ENCODE measurements at places on chromosomes 2 and 18.
A peak's percentile ranks its signal among the peaks of the same experiment; 100 is the strongest.

DNA sequence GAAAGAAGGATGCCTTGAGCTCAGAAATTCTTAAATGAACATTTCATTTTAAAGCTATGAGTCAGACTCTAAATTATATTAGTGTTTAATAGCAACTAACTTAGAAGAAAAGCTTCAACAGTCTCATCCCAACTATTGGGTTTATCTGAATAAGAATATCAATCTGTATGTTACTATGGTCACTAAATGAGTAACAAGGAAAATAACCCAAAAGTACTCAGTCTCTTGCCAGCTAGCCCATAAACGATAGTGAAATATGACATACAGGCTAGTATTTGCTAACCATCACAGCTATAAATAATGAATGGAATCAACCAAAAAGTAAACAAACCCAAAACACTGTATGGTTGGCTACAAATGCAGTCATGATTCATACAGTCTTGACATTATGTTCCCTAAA is 174.9 kb downstream of the RAB3GAP1 start:
- DNase-seq = no peak

DNA sequence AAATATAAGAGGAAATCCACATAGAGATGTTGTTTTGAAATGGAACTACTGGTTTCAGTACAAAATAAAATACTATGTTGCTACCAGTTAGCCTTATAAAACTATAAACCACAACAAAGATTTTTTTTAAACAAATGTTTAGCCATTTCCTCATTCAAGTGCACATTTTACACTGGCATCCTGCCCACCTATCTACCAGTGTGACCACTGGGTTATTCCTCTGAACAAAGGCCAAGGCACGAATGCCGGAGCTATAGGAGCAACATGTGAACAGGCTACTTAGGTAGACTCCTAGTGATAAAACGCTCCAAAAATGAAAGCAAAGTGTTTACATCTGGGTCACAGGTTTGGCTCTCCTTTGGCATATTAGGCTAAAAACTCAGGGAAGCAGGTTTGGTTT is 31.8 kb upstream of the SULT1C4 start:
- DNase-seq = no peak

GRCh38 chr2:124566518-124566970 is 541.5 kb downstream of the CNTNAP5 start:
- no peak for DNase-seq

DNA sequence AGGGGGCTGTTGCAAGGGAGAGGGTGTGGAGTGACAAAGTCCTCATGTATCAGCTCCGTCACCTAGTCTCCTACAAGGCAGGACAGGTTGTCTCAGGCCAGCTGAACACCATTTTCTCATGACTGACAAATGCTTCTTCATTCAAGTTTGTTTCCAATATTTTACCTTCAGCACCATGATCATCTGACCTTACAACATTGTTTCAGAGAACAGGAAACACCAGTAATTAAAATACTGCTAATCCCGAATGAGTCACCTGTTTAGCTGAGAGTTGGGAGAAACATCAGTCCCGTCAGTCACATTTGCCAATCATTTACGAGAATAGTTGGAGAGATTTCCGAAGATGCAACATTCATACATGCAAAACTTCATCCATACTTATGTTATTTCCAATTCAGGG is 25.7 kb upstream of the SP5 start:
- DNase-seq = no peak

- DNase-seq = no peak
Observed at GRCh38 chr2:64742678-64743077, 89.0 kb upstream of the SERTAD2 start.

DNA sequence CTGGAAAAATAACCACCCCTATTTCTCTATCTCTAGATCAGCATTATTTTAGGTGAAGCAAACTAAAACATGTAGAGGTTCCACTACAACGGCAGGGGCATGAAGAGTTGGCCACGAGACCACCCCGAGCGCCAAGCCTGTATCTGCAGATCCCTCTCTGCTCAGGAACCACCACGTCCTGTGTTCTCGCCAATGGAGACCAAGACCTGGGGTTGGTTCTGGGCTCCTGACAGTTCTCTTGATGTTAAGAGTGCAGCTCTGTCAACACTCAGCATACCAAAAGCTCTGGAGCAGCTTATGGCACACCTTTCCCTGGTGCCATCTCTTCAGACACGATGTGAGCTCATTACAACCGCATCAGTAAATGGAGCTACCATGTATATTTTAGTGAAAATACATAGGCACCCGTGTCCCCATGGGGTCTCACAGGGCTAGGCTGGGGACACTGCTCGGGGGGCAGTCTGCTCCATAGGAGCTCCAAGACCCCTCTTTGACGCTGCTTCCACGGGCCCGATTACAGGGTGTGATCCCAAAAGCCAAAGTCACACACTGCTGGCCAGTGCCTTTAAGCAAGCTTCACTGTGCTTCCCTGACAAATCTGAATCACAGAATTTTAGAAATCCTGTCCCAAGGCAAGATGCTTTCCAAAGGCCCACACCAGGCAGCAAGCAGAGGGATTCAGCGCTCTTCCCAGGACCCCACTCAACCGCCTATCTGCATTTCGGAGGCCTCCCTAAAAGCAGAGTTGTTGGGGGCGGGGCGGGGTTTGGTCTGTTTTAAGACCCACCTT is 72.2 kb downstream of the EMILIN2 start:
- DNase-seq = no peak

- peak; percentile 22 for DNase-seq
Observed at GRCh38 chr2:144832048-144832447, 312.1 kb upstream of the ZEB2 start.

- DNase-seq = no peak
Observed at GRCh38 chr2:202375033-202375608, 1.0 kb upstream of the BMPR2 start.

- no peak for DNase-seq
Observed at GRCh38 chr2:1649103-1650084, 94.9 kb downstream of the PXDN start.

- DNase-seq = no peak
Observed at GRCh38 chr18:77071711-77072292, 60.8 kb downstream of the MBP start.

DNA sequence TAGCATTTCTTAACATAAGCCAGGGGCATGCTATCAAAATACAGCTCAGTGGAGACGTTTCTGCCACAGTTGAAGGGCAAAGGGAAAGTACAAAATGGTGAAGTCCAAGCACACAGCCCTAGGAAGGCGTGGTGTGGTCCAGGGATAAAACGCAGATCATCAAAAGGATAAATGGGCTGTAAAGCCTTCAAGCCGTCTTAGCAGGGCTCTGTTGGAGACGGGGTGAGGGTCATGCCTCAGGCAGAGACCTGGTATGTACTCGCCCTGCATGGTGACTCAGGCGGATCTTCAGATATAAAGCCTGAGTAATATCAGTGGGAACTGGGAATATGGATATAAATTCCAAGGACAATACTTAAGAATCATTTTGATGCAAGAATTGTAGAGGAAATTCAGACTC is 61.2 kb downstream of the NGEF start:
- no peak for DNase-seq

DNA sequence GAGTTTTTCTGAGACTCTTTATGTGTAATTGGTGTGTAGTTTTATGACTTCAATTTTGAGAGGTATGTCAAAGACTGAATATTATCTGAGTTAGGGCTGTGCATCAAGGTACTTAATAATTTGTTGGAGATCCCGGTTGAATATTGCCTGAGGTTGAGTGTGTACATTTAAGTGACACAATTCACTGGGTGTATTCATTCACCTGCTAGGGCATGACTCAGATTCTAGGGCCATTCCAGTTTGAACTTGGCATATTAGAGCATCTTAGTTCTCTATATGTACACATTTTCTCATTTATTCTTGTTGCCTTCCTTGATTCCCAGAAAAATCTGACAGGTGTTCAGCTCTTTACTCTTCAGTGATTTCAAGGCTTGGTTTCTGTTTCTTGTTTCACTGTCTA is 12.5 kb downstream of the MAP4K4 start:
- no peak for DNase-seq

DNA sequence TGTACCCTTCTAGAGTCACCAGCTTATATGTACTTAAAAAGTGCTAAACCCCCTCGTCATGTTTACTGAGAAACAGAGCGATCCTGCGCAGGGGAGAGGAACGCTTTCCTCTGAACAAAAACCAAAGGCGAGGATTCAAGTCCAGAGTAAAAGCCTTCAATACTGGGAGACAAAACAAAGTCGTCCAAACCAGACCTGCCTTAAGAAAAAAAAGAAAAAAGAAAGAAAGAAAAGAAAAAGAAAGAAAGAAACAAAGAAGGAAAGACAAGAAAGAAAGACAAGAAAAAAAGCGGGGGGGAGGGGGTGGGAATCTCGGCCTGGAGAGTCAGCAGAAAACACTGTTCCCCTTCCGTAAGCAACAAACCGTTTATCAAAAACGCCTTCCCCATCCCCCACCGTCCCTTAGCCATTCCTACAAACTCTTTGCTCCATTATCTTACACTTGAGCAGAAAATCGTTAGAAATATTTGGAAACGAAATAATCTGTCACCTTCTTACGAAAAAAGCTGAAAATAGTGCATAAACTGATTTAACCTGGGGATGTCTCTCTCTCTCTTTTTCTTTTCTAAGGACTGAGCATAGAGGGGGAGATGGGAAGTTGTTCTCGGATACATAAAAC is 3.3 kb downstream of the PTGR3 start:
- no peak for DNase-seq

DNA sequence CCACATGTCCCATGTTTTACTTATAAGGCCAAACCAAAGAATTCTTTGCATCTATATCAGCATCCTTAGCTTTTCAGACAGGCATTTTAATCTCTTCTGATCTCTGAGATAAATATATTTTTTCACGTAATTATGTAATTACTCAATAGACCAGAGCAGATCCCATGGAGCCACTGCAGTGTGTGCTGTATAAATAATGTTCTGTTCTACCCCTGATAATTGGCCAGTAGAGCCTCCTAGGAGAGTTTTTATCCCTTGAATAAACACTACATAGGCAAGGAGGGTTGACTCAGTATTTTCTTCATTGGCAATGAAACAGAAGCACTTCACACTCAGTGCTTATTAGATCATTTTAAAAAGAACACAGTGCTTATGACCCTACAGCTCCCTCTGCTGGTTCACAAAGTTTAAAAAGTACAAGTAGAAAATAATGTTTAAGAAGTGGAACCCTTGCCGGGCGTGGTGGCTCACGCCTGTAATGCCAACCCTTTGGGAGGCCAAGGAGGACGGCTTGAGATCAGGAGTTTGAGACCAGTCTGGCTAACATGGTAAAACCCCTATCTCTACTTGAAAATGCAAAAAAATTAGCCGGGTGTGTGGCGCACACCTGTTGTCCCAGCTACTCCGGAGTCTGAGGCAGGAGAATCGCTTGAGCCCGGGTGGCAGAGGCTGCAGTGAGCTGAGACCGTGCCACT is 91.9 kb downstream of the PPP1R1C start:
- no peak for DNase-seq

GRCh38 chr18:23397907-23398306 is 55.2 kb upstream of the RIOK3 start:
- no peak for DNase-seq

GRCh38 chr2:23513245-23513871 is 128.4 kb downstream of the KLHL29 start:
- DNase-seq = no peak

- DNase-seq = no peak
Observed at GRCh38 chr18:51193621-51194287, 3.7 kb downstream of the MEX3C start.

DNA sequence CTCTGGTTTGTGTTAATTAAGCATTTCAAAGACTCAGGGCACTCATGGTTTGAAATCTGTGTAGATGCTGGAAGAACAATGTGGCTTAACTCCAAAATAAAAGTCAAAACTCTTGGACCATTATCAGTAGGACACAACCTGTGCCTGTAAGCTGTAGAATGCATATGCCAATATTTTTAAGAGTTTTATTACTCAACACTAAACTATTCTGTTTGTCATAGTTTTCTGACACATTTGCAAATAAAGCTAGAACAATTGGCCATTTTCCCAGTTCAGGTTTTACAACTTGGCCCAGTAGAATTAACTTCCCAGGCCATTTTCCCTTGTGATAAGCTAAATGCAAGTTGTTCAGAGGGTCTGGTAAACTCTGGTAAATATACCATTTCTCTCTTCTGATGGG is 713.1 kb downstream of the CBLN2 start:
- DNase-seq = no peak

DNA sequence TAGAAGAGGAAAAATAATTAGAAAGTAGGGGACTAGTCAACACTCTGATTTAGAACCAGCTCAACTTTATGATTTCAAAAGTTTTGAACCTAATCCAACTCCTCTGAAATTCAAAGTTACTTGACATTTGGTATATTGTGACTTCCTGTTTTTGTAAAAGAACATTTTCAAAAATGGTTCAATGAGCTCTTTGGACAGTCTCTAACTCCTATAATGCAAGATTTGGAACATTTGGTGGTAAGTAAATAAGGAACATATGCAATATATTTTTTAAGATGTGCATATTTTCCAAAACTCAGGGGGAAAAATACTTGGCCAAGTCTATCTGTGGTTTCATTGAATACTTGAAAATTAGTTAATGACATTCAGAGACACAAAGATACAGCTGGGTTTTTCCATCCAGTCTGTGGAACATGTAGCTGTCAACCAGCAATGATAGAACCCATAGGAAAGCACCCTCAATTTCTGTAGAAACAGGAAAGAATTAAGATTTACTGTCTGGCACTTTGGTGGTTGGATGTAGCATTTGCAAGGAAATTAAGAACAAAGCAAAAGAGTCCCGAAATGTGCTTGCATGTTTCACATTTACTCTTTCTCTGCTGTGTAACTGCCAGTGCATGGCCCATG is 17.0 kb upstream of the ANKRD44 start:
- DNase-seq = no peak

DNA sequence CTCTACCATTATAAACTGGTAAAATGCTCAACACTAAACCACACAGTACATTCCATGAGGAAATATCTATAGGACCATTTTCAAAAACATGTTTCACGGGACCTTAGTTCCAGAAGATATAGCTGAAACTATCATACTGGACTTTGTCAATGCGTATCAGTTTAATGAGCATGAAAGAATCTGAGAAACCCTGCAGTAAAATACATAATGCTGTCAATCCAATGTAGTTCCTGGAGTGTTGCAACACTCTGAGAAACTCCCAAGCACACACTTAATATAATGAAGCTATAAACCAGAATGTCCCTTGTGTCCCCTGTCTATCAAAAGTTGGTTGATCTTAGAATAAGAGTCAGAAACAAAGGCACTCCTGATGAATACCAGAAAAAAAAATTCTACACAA is 16.2 kb downstream of the IWS1 start:
- no peak for DNase-seq

DNA sequence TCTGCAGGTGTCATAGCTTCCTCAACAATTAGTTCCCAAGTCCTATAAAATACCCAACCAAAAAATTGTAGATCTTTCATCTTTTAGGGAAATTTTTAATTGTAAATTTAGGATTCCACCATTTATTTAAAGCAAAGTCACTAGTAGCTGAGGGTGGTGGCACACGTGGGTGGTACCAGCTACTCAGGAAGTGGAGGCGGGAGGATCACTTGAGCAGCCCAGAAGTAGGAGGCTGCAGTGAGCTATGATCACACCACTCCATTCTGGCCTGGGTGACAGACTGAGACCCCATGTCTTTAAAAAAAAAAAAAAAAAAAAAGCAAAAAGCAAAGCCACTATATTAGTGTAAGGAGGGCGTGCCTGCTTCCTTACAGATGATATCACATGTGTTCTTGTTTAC is 60.3 kb upstream of the GREB1L start:
- DNase-seq = no peak

All from amygdala (tissue), 56 donors.